ENCODE measurements at places on chromosomes 16 and 17. TPM values are rescaled to one million over a fixed set of nuclear protein-coding genes. Genes with fewer than 3 reads are reported as not detected.

Gene PRR35
- not detected for total RNA-seq

DNA sequence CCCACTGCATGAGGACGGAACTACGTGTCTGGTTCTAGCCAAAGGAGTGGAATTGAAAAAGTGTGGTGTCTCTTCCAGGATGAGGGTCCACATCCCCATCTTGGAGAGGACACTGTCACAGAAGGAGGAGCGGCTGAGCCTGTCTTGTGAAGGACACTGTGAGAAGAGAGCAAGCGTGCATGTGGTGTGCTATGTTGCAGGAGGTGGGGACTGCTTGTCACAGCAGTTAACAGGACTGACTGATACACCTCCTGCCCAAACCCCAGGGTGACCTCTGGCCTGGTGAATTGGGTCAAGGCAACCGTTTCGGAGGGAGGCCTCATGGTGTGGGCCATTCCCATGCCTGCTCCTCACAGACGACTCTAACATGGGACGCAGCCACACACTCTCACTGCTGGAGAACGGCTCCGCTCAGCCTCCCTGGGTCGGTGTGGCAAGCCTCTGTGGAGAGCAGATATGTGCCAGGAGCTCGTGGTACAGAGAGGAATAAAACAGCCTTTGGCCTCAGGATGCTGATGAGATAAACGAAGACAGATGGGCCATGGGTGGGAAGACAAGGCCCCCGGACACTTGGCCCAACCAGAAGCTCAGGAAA lies 56.4 kb upstream of the RBFOX3 start:
- DNase-seq: no peak
- H3K27me3 ChIP-seq: no peaks in the 10 kb centered on the region
- H3K4me3 ChIP-seq: no peak overlapping the region
- no peak overlapping the region for H3K27ac ChIP-seq
- no peaks in the 10 kb centered on the region for H3K36me3 ChIP-seq

DNA sequence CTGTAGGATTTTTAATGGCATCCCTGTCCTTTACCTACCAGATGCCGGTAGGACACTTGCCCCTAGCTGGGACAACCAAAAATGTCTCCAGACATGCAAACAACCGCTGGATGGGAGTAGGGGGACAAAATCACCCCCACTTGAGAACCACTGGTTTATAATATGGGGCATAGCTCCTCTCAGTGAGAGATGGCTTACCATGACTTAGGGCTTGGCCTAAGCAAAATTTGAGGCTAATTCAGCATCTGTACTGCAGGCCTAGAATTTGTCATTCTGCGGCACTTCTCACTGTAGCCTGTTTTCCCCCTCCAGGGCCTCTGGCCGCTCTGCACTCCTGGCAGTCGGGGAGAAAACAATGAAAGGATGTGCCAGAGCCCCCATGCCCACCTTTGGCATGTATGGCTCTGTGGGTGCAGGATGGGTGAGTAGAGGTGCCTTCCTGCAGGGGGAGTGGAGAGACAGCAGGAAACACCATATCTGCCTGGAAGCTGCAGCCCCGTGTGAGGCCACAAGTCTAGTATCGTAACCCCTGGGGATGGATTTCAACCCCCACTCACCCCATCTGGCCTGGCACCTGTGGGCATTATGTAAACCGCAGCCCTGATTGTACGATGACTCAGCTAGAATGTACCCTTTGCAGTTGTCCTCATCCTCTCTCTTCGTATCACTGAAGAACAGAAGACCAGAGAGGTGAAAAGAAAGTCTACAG lies 268.1 kb downstream of the SOX9 start:
- DNase-seq: no peak
- H3K27me3 ChIP-seq: no peaks in the 10 kb centered on the region
- H3K4me1 ChIP-seq: peaks cover 8% of the 10 kb centered on the region

- no peak overlapping the region for H3K27ac ChIP-seq
- no peaks in the 10 kb centered on the region for H3K27me3 ChIP-seq
- H3K36me3 ChIP-seq: no peaks in the 10 kb centered on the region
- DNase-seq: no peak
Measured at GRCh38 chr17:11610999-11611566, 12.8 kb downstream of the DNAH9 start.

GRCh38 chr17:75241502-75241901 lies 19.9 kb downstream of the GGA3 start:
- H3K4me3 ChIP-seq: no peak overlapping the region
- DNase-seq: no peak
- no peaks in the 10 kb centered on the region for H3K4me1 ChIP-seq
- H3K27ac ChIP-seq: no peak overlapping the region

- no peaks in the 10 kb centered on the region for H3K36me3 ChIP-seq
- no peak overlapping the region for H3K4me3 ChIP-seq
- no peaks in the 10 kb centered on the region for H3K27me3 ChIP-seq
- no peak overlapping the region for H3K27ac ChIP-seq
- H3K4me1 ChIP-seq: no peaks in the 10 kb centered on the region
- no peak for DNase-seq
Measured at GRCh38 chr17:72763981-72764380, 328.5 kb downstream of the SLC39A11 start.

Gene KRTAP1-1
- not detected for total RNA-seq

Gene KRTAP3-2
- total RNA-seq: not detected

- no peak overlapping the region for H3K27ac ChIP-seq
- H3K36me3 ChIP-seq: no peaks in the 10 kb centered on the region
- no peak overlapping the region for H3K4me3 ChIP-seq
Measured at GRCh38 chr17:46733837-46734475, 84.5 kb downstream of the WNT3 start.

Gene ABCA10
- total RNA-seq: 32.2 TPM

Gene YBX2
- 0.25 TPM for total RNA-seq
